Neural crest cell (in vitro differentiated cells): ENCODE measurements at places on chromosomes 1 and 21.

GRCh38 chr1:115953180-115953579, 23.1 kb upstream of the SLC22A15 start:
- no peak overlapping the region for H3K27ac ChIP-seq
- H3K4me1 ChIP-seq: no peaks in the 10 kb centered on the region
- no peak overlapping the region for H3K4me3 ChIP-seq
- H3K27me3 ChIP-seq: peaks cover 8% of the 10 kb centered on the region

- DNase-seq: no peak
- H3K36me3 ChIP-seq: no peaks in the 10 kb centered on the region
- H3K27me3 ChIP-seq: no peaks in the 10 kb centered on the region
- H3K27ac ChIP-seq: peak overlapping the region; percentile 40
These were observed 191.2 kb downstream of the RERE start for GRCh38 chr1:8625981-8626898.

DNA sequence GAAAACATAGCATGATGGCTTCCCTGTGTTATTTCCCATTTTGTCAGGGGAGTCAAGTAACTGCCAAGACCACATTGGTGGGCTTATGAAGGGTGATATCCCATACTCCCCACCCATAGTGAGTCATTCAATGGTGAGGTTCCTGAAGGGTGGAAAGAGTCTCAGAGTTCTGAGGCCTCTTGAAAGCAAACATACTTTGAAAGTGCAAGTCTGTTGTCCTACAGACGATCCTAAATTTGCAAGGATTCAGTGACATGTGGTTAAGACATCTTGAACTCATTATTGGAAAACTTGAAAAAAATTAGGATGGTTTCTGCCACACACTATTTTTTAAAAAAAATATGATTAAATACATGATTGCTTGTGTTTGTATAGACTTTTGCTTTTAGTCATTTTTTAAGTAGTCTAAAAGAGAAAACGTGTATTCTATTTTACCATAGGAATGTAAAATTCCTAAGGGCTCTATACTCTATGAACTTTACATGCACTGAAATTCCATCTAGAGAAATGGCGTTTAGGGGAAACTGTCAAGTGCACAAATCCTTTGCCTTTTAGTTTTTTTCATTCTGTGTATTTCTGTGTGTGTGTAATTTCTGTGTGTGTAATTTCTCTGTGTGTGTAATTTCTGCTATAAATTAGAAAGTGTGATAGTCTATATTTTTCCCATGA, 225.5 kb upstream of the ADAMTS5 start:
- H3K27ac ChIP-seq: no peak overlapping the region
- no peaks in the 10 kb centered on the region for H3K4me1 ChIP-seq
- DNase-seq: no peak
- no peaks in the 10 kb centered on the region for H3K36me3 ChIP-seq
- H3K4me3 ChIP-seq: no peak overlapping the region

DNA sequence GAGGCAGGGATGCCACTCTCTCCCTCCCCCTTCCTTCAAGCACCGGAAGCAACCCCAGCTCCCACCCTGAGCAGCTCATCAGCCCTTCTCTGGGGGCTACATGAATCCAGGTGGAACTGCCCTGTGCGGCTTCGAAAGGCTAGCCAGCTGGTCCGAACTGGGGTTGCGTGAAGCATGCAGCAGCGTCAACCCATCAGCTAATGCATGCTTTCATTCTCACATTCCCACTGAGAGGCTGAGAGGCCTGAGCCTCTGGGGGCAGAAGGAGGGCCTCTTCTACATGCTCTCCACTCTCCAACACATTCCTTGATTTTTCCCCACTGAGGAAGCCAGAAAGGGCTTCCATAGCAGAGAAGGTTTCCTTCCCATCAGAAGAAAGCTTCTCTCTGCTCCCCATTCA, 5.6 kb downstream of the RXRG start:
- H3K27me3 ChIP-seq: peaks cover 3% of the 10 kb centered on the region
- no peaks in the 10 kb centered on the region for H3K36me3 ChIP-seq
- H3K4me1 ChIP-seq: peaks cover 41% of the 10 kb centered on the region
- no peak overlapping the region for H3K27ac ChIP-seq

DNA sequence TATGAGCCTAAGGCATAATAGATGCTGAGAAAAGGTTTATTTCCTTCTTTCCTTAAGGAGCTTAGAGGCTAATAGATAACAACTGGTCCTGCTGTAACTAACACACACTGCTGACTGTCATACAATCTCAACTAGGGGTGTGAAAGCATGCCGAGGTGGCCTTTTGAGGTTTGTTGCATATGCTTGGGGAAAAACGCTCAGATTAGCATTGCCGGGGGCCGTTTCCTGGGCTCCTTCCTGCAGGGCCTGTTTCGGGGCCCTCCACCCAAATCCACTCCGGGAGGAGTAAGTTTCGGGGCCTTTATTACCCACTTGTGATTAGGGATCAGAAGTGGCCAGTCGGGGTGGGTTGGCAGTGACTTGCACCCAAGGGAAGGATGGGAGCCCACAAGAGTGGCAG, 27.2 kb upstream of the RCSD1 start:
- H3K27ac ChIP-seq: no peak overlapping the region
- H3K36me3 ChIP-seq: peaks cover 10% of the 10 kb centered on the region
- no peak overlapping the region for H3K4me3 ChIP-seq
- peaks cover 28% of the 10 kb centered on the region for H3K4me1 ChIP-seq
- DNase-seq: no peak

DNA sequence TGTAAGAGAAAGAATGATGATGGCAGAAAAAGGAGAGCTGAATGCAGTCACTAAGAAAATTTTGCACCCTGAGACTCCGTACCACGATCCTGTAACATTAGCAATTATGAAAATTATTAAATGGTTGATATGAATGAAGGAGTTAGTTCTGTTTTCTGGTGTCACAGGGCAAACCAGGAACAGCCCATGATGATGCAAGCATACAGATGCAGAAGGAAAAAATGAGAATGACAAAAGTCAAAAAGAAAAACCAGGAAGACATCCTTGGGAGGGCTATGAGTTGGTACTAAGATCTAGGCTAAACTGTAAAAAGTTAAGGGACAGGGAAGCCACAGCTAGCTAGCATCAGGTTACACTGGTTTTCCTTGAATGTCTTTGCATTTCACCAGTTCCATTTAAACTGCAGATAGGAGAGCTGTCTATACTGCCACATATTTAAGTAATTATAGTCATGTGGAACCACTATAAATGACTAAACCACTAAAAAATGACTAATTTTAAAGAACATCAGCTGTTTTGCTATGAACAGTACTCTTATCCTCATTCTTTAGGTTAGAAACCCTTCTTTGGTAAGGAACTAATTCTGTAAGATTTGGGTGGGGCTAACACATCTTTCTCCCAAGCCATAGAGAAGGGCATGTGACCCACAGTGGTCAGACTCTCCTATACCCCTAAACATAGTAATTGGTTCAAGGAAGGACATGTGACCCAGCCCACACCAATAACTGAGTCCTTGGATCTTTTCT, 11.4 kb downstream of the DOCK7 start:
- peaks cover 8% of the 10 kb centered on the region for H3K36me3 ChIP-seq
- no peak for DNase-seq
- H3K27me3 ChIP-seq: no peaks in the 10 kb centered on the region
- H3K27ac ChIP-seq: no peak overlapping the region
